ENCODE measurements at places on chromosomes 11 and 22.

- no peak for DNase-seq
Observed at GRCh38 chr11:32829680-32830412, at the start of gene PRRG4. TSS of gene PRRG4 (plus strand) at chr11:32829927. CDS start at chr11:32830530, 603 bp downstream.

- no peak for DNase-seq
Observed at GRCh38 chr11:85953491-85954143, 98.4 kb downstream of the CCDC83 start.

GRCh38 chr11:45457649-45458048 lies 171.5 kb upstream of the SYT13 start:
- DNase-seq = no peak

DNA sequence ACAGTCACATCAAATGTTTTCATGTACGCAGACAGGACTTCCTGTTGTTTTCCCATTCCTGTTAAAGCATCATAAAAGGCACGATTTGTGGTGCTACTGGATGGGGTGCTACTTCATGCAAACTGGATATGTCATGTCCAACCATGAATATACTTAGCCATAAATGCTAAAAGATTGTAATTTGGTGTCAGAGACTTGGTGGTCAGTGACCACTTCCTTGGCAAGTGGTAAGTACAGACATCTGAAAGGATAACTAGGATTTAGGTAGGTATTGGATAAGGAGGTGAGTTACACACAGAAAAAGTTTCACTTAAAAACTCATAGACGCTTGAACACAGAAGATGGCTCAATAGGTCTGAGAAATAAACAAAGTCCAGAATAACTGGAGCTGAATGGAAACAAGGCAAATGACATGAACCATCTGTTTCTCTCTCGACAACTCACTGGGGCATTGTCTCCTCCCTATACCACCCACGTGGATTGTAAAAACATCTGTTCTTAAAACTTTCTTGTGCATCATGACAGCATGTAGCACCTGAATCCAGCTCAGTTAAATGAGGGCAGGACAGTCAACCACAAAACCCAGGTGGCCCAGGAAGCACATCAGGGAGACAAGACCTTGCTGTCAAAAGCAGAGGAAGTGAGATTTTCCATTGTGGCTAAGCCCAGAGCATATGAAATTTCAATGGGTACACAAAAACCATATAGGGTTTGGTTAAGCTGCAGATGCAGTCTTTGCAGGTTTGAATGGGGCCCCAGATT lies 22.1 kb upstream of the IGLL5 start:
- DNase-seq = no peak

DNA sequence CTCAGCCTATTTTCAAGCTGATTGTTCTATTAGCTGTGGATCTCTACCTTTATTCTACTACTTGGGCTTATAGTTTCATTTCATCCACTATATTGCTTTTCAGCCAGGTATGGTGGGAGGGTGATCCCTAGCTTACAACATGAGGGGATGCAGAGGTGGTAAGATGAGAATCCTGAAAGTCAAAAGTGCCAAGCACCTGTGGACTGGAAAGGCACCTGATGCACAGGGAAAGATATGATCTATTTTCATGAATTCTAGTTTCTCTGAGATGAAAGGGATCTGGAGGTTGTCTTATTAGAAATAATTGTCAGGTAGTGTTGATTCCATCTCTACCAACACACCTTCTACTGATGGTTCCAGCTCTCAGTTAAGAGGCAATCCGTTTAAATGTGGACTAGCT lies 21.6 kb upstream of the IL18BP start:
- DNase-seq = no peak

- no peak for DNase-seq
Observed at GRCh38 chr22:17862646-17863181, 88.4 kb upstream of the BID start.

- no peak for DNase-seq
Observed at GRCh38 chr11:69286374-69287371, 7.3 kb upstream of the MYEOV start.

DNA sequence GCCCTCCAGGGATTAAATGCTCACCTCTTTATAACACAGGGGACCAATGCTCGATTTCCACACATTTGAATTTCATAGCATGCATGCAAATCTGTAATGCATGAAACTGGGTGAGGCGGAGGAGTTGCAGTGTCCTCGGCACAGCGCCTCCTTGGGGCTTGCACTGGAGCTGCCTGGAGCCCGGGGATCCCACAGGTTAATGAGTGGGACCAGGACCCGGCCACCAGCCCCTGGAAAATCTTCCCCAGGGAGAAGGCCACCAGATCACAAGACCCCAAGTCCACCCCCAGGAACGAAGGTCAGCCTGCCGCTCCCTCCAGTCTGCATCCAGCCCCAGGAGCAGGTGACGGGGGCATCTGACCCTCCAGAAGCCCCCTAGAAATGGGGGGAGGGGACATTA lies 119.1 kb downstream of the MN1 start:
- DNase-seq = no peak

- DNase-seq = no peak
Observed at GRCh38 chr11:128704517-128704916, 10.6 kb downstream of the FLI1 start.

- no peak for DNase-seq
Observed at GRCh38 chr22:25403811-25404471, 160.5 kb upstream of the GRK3 start.

GRCh38 chr22:32979606-32980005 lies 78.6 kb downstream of the SYN3 start:
- DNase-seq = no peak

- no peak for DNase-seq
Observed at GRCh38 chr11:75066061-75066460, 30.6 kb downstream of the OR2AT4 start.

GRCh38 chr11:848380-848931 lies 5.8 kb downstream of the TSPAN4 start:
- no peak for DNase-seq

GRCh38 chr22:29787371-29787980 lies 20.3 kb downstream of the UQCR10 start:
- no peak for DNase-seq

GRCh38 chr11:18523084-18523483 lies 3.7 kb downstream of the TSG101 start:
- DNase-seq = no peak

- no peak for DNase-seq
Observed at GRCh38 chr11:83681031-83681781, 395.0 kb upstream of the CCDC90B start.

DNA sequence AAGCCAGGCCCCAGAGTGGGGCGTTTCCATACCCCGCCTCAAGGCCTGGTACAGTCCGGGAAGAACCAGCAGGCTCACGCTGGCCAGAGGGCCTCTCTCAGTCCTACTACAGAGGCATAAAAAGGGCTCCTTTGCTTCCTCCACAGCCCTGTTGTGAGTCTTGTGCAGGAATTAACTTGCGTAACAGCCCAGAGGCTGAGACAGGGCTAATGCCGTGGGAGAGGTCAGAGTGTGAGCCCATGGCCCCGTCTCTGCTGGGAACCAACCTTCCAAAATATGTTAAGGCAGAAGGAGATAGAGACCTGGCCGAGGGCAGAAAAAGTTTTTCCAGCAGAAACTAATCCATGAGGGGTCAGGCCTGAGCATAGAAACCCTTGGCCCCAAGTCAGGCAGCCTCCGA lies 19.9 kb upstream of the TMEM184B start:
- no peak for DNase-seq

GRCh38 chr22:29476116-29476515 lies 3.9 kb upstream of the NEFH start:
- DNase-seq = no peak

GRCh38 chr11:101478587-101479369 lies 105.0 kb downstream of the TRPC6 start:
- DNase-seq = no peak

DNA sequence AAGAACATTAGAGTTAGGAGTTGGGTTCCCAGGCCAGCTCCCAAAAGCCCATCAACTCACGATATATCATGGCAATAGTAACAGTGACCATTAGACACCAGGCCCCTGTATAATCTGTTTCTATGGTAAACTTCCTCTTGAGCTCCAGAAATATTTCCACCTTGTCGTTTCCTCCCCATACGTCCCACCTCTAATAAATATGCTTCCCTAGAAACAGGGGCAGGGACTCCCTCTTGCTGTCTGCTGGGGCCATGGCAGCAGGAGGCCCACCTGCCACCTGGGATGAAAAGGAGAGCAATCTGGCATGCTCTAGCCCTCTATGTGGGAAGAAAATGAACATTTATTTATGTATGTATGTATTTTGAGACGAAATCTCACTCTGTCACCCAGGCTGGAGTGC lies 32.2 kb upstream of the AMOTL1 start:
- DNase-seq = no peak

GRCh38 chr11:91394727-91395414 lies 829.7 kb upstream of the FAT3 start:
- DNase-seq = no peak

DNA sequence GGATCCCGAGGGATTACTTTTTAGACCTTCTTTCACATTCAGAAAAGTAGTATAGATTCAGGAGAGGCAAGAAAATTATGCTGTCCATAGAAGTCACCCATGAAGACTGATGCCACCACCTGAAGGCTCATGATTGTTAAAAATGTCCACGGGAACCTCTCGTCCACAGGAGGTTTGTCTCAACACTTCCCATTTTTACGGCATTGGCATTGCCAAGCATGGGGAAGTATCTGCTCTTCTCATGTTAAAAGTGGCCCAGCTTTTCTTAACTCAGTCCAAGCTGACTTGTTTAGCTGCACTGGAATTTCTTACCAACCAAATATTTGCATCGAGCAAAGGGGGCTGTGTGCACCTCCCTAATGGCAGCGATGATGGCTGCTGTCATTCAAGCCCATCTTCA lies 9.6 kb downstream of the CDPF1 start:
- DNase-seq = no peak

DNA sequence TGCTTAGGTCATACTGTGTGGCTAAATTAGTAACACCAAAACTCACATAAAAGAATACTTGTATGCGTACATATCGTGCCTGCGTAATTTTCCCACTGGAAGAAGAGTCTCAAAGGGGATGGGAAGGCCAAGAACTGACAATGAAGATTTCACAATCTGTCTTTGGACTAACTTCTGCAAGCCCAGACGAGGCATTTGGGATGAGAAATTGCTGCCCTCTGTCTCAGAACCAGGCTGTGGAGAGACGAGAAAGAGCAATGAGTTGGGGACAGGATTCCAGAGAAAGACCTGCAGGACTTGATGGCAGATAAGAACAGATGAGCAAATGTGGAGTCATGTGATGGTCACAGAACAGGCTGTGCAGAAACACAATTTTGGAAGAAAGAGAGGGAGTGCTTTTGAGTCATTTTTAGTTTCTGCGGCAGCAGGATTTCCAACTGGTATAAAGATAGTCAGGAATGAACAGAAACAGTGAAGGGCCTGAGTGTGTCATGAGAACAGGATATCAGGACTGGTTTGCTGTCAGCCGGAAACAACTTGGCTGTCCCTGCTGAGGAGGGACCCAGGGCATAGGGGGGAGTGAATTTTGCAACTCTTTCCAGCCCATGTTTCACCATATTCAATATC lies 82.7 kb upstream of the CTSC start:
- no peak for DNase-seq

GRCh38 chr11:125954123-125954944 lies 8.5 kb downstream of the VSIG10L2 start:
- no peak for DNase-seq

DNA sequence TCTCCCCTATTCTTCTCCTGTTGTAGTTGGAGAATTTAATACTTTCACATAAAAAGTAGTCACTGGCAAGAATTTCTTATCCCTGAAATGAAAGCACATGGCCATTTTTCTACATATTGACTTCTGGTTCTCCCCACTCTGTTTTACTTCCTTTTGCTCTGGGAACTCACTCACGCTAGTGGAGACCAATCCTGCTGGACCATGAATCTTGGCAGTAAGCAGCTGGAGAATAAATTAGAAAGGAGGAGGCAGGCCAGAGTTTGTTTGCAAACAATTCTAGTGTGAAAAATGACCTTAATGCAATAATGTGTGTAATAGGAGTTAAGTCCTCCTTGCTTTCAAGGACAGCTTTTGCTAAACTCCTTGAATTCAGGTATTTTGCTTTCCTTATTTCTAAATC lies 412.3 kb upstream of the CHORDC1 start:
- DNase-seq = no peak

DNA sequence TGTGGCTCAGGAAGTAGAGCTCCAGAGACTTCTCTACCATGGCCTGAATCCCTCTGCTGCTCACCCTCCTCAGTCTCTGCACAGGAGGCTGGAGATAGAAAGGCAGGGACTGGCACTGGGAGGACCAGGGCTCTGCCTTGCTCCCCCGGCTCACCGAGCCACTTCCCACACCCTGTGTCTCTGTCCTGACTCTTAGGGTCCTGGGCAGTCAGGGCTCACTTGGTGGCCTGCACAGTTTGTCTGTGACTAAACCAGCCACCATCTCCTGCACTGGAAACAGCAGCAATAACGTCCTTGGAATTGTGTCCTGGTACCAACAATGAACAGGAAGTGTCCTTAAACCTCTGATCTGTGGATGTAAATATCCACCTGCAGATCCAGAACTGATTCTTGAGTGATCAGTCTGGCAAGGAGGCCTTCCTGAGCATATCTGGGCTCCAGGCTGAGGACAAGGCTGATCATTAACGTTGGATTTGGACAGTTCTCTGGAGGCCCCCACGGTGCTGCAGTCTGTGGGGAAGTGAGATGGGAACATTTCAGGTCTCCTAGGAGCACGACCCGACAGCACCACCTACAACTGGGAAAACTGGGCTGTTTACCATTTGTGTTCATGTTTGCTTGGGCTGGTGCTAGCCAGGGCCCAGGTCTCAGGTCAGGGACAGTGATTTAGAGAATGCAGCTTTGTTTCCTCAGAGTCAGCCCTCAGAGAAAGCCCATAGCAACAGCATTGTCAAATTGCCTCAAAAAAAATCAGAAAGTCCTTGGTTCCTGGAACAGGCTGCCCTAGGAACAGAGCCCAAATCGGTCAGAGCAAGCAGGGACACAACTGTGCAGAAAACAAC lies 82.5 kb downstream of the ZNF280B start:
- DNase-seq = no peak

- DNase-seq = no peak
Observed at GRCh38 chr11:87832211-87832610, 343.0 kb downstream of the RAB38 start.

DNA sequence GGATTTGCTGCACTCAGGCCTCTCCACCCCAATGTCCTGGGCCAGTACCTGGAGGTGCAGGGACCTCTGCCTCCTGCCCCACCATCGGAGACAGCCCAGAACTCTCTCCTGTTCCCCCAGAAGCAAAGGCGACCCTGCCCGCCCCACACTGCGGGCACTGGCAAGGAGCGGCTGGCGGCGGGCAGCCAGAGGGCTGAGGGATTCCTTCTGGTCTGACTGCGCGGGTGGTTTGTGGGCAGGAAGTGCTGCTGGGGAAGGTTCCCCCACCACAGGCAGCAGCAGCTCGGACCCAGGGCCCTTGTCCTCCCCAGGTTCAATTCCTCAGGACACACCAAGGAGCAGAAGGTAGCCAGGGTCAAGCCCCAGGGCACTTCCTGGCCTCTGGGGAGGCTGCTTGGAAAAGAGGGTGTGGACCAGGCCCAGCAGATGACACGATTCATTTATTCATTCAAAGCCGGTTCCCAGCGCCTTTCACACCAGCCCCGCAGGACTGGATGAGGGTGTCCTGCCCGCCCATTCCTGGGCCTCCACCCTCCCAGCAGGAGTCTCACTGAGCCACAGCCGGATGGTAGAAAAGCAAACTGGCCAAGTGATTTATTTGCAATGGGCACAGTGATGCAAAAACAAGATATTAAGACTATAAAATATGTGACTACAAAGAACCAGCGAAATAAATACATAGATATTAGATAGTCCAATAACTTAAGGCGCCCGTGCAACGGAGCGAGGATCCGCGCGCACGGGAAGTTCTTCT lies 1.2 kb downstream of the PHLDA2 start:
- DNase-seq = no peak
